ENCODE measurements at places on chromosomes 16 and 17.

GRCh38 chr17:9121186-9121820, 100.0 kb downstream of the NTN1 start:
- DNase-seq, result no peak

DNA sequence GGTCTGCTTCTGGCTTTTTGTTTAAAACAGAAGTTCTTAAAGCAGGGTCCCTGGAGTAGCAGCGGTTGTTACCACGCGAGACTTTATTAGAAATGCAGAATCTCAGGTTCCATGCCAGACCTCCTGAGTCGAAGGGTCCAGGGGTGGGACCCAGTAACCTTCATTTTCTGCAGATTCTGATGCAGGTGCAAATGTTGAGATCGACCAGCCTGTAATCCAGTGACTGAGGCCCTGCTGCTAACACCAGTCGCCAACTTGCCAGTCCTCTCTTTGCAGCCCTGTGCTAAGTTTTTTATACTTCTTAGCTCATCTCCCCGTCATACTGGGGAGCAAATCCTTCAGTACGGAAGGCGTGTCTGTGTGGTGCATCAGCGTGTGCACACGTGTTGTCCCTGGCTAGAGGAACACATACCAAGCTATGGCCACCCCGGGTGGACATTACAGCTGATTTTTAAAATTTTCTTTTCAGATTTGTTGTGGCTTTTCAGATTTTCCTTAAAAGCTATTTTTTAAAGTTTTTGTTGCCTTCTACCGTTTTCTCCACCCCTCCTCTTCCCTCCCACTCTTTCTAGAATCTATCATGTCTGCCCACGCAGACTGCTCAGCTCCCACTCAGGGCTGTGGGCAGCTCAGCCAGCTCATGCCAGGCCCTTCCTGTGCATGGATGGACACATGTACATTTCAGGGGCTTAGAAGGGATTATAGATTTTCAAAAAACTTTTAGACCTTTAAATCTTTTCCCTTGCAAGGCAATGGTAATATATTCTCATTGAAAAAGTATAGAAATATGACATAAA, 57.7 kb downstream of the MEAK7 start:
- DNase-seq, result no peak

GRCh38 chr17:15308758-15309157, 32.6 kb downstream of the TEKT3 start:
- no peak for DNase-seq

GRCh38 chr17:79600071-79600470, 10.8 kb downstream of the RBFOX3 start:
- no peak for DNase-seq

DNA sequence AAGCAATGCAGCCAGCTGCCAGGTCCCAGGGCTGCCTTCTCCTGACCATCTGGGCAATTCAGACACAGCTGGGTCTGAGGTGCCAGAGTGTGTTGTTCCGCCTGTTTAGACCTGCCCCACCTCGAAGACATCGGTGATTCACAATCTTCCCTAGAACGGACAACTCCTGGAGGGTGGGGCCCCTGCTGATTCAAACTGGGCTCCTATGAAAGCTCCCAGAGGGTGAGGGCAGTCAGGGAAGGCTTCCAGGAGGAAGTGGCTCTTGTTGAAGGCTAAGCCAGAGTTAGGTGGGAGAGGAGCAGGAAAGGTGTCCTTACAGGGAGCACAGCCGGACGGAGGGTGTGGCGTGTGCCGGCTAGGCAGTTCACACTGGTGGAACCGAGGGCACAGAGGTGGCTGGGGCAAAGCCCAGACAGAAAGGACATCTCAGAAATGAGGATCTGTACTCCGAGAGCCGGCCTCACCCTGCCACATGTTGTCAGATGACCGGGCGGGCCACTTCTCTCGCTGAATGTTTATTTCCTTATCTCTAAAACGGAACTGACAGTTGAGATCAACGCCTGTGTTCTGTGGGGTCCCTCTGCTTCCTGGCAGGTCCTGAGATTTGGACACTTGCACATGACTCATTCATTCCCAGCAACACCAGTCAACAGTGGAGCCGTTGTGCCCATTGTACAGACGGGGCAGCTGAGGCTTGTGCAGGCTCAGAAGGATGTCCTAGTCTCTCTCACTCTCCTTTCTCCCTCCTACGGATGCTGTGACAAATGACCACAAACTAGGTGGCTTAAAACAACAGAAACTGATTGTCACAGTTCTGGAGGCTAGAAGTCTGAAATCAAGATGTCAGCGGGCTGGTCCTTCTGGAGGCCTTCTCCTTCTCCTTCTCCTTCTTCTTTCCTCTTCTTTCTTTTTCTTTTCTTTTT, 26.9 kb upstream of the LITAF start:
- peak; percentile 49 for DNase-seq

DNA sequence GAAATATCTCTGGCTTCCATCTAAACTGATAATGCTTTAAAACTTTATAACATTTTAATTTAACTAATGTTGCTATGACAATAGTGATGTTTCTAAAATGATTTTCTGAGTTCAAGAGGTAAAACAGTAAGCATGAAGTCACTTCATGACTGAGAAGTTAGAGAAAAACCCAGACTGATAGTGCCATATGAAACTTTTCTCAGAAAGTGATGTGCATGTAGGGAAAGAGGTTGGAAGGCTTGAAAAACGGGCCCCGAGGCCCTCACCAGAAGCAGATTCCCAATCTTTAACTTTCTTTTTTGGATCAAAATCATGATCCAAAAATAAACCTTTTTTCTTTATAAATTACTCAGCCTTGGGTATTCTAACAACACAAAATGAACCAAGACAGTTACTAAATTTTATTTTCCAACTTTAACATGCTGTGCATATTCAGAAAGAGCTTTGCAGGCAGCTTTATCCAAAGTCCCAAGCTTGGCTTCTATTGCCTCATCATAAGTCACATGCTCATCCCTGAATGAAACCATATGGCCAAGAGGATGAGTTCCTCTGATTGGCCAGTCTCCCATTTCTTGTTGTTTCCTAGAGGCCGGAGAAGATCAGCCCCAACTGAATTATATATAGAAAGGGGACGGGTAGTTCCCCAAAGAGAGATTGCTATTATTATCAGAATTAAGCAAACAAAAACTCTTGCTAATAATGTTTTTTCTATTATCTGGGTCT, 357.6 kb upstream of the SALL1 start:
- no peak for DNase-seq

- no peak for DNase-seq
Observed at GRCh38 chr17:56973520-56973919, 4.4 kb upstream of the SCPEP1 start.
